Prostate gland (tissue), 2 donors: ENCODE measurements at places on chromosomes 3 and 15. TPM values are rescaled to one million over a fixed set of nuclear protein-coding genes. Genes with fewer than 3 reads are reported as not detected.

DNA sequence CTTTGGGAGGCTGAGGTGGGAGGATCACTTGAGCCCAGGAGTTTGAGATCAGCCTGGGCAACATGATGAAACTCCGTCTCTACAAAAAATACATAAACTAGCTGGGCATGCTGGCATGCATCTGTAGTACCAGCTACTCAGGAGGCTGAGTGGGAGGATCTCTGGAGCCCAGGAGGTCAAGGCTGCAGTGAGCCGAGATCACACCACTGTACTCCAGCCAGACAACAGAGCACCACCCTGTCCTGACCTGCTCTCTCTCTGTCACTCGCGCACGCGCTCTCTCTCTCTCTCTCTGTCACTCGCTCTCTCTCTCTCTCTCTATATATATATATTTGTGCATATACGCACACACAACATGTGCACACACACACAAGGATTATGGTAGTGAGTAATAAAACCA, 61.8 kb downstream of the IL16 start:
- no peaks in the 10 kb centered on the region for H3K36me3 ChIP-seq
- H3K27ac ChIP-seq: no peak overlapping the region
- no peaks in the 10 kb centered on the region for H3K4me1 ChIP-seq
- H3K4me3 ChIP-seq: no peak overlapping the region
- H3K27me3 ChIP-seq: peaks cover 4% of the 10 kb centered on the region
- no peak for DNase-seq

GRCh38 chr3:173870976-173871375, 473.4 kb downstream of the NLGN1 start:
- no peaks in the 10 kb centered on the region for H3K36me3 ChIP-seq
- no peak overlapping the region for H3K4me3 ChIP-seq
- DNase-seq: no peak
- H3K27me3 ChIP-seq: no peaks in the 10 kb centered on the region

DNA sequence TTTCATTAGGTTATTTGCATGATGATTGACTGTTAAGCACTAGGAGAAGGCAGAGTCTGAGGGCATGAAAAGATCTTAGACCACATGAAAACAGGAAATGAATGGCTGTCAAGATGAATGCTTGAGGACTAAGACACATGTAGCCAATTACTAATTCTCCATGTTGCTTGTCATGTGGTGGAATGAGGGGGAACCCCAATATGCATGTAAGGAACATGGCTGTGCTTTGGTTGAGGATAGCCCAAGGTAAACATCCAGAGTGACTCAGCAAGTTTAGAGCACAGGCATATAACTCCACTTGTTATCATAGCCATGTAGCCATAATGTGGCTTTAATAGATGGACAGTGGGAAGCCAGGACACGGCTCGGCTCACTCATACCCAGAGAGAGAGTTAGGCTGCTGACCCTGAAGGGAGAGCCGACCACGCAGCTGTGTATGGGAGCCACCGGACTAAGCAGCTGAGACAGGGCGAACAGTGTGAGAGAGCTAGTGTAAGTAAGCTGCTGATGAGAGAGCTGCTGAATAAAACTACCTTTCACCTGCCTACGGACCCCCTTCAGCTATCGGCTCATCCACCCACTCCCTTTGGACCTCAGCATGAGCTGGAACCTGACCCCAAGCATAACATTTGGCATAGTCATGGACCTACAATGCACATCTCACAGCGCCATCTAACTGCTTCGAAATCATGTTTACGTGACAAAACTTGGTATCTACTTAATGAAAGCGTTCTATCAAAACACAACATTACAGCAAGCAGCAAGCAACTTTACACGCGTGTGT, 37.6 kb downstream of the ANO10 start:
- no peaks in the 10 kb centered on the region for H3K36me3 ChIP-seq
- H3K27me3 ChIP-seq: no peaks in the 10 kb centered on the region
- no peak for DNase-seq
- H3K27ac ChIP-seq: no peak overlapping the region
- no peak overlapping the region for H3K4me3 ChIP-seq
- no peaks in the 10 kb centered on the region for H3K4me1 ChIP-seq

GRCh38 chr15:70495991-70496599, 267.3 kb downstream of the UACA start:
- no peak overlapping the region for H3K4me3 ChIP-seq
- H3K27ac ChIP-seq: no peak overlapping the region
- DNase-seq: no peak
- H3K27me3 ChIP-seq: no peaks in the 10 kb centered on the region
- H3K4me1 ChIP-seq: no peaks in the 10 kb centered on the region

- H3K4me1 ChIP-seq: no peaks in the 10 kb centered on the region
- no peaks in the 10 kb centered on the region for H3K27me3 ChIP-seq
- DNase-seq: peak; percentile 33
- no peak overlapping the region for H3K27ac ChIP-seq
- no peaks in the 10 kb centered on the region for H3K36me3 ChIP-seq
- H3K4me3 ChIP-seq: no peak overlapping the region
Observed at GRCh38 chr3:39990532-39990931, 181.1 kb downstream of the MYRIP start.

DNA sequence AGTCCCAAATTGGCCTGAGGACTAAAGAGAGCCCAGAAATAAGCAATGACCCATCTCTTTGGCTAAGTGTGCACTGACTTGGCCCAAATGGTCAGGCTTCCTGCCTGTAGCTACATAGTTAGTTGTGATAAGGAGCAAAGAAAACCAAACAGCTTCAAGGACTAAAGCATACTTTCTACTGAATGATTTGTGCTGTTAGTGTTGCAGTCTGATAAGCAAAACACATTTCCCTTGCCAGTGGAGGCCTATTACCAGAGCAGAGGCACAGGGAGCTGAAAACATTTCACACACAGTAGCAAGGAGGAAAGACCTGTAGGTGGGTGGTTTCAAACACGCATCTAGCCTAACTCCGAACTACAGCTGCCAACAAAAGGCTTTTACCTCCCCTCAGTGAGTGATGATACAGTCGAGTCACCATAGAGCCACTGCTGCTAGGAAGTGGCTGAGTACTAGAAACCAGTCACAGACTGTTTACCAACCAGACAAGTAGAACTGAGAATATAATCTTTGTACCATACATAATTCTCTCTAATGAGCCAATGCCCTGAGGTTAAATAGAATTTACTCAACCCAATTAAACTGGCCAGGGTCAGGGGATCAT, 222.3 kb upstream of the THBS1 start:
- no peak for DNase-seq
- no peaks in the 10 kb centered on the region for H3K27me3 ChIP-seq
- no peaks in the 10 kb centered on the region for H3K36me3 ChIP-seq
- H3K4me1 ChIP-seq: peaks cover 11% of the 10 kb centered on the region
- H3K4me3 ChIP-seq: no peak overlapping the region

- no peaks in the 10 kb centered on the region for H3K36me3 ChIP-seq
- H3K4me1 ChIP-seq: no peaks in the 10 kb centered on the region
- no peak overlapping the region for H3K4me3 ChIP-seq
- no peak overlapping the region for H3K27ac ChIP-seq
Observed at GRCh38 chr3:46987743-46988401, 8.4 kb downstream of the NBEAL2 start.

GRCh38 chr3:161177991-161178390, 43.1 kb upstream of the NMD3 start:
- no peaks in the 10 kb centered on the region for H3K36me3 ChIP-seq
- H3K27me3 ChIP-seq: no peaks in the 10 kb centered on the region
- no peak for DNase-seq
- no peaks in the 10 kb centered on the region for H3K4me1 ChIP-seq

DNA sequence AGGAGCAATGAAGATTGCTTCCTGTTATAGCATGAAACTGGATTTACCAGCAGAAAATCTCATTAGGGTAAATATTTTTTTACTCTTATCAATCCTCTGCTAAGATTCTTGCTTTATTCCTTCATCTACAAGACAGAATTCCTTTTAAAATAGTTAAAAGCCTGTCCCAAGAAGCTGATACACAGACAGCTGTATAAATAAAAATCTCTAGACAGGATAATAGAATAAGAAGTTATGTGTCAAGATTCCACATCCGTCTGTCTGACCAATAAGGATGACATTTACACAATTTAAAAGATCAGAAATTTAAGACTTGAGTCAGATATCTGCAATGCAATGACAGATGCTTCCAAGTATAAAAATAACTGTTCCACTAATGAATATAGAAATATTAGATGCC, 57.6 kb downstream of the SSR3 start:
- H3K36me3 ChIP-seq: no peaks in the 10 kb centered on the region
- no peak for DNase-seq
- H3K27me3 ChIP-seq: no peaks in the 10 kb centered on the region
- no peaks in the 10 kb centered on the region for H3K4me1 ChIP-seq

- no peak for DNase-seq
- no peak overlapping the region for H3K27ac ChIP-seq
- no peaks in the 10 kb centered on the region for H3K27me3 ChIP-seq
- no peak overlapping the region for H3K4me3 ChIP-seq
- no peaks in the 10 kb centered on the region for H3K36me3 ChIP-seq
Observed at GRCh38 chr3:4601892-4602291, 108.7 kb downstream of the ITPR1 start.

The CPN2 gene
- not detected for total RNA-seq

The GOLGA6B gene
- not detected for total RNA-seq

The FOXB1 gene
- not detected for total RNA-seq

The C3orf22 gene
- total RNA-seq: 4.9 TPM
